Stimulated activated CD8-positive, alpha-beta memory T cell treated with anti-CD3 and anti-CD28 coated beads, Interleukin-4, amount 100 ng/mL, for 1 hour (primary cell): ENCODE measurements at places on chromosomes 3 and 15.

GRCh38 chr3:52147804-52148203, 6.4 kb downstream of the POC1A start:
- no peak for DNase-seq

DNA sequence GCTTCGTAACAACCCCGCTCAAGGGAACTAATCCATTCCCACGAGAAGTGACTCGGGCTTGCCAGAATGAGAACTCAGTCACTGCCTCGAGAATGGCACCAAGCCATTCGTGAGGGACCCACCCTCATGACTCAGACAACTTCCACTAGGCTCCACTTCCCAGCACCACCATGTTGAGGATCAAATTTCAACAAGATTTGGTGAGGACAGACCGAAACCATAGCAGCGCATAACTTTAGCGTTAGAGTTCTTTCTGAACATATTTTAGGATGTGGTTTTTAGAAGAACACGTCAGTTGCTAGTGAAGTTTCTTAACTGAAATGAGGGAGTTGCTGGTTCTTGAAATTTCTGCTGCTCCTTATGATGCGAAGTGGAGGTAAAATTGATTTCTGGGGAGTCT, 13.5 kb downstream of the PTPRG start:
- DNase-seq: no peak

DNA sequence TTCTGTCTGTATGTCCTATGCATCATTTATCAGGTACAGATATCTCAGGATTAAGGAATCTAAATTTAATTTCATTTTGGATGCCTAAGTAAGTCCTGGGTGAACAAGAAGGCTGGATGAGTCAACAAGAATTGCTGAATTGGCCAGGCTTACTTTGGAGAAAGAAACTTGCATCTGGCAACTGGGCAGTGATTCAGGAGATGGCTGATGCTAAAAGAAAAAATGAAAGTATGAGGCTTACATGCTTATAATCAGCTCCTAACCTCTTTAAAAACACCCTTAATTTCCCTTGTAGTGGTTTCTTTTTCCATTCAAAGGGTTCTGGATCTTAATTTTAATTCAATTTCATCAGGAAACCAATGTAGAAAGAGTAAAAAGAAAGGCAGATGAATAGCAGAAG, 228.8 kb upstream of the PEX5L start:
- DNase-seq: no peak

DNA sequence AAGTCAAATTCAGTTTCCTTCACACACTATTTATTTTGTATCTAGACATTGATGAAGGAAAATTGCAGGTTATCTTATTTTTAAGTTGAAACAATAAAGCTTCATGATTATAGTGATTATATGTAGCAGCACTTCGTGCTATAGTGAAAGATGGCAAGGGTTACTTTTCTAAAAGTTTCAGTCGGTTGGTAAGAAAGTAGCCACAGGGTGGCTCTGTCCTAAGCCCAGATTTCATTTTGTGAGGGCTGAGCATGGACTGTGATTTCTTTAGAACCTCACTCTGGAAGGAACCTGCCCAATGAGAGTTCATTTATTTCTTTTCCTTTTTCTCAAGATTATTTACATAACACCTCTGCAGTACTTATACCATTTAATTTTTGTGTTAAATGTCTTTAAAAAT, 66.5 kb downstream of the NME9 start:
- DNase-seq: no peak

GRCh38 chr3:37447732-37448131, 273.4 kb upstream of the LRRFIP2 start:
- no peak for DNase-seq

- DNase-seq: no peak
Observed at GRCh38 chr3:4061195-4061594, 242.0 kb upstream of the SETMAR start.
